AG10803 (cell line): ENCODE measurements at places on chromosomes 13 and 19.
A peak's percentile ranks its signal among the peaks of the same experiment; 100 is the strongest.

- no peak for DNase-seq
These were observed 24.9 kb downstream of the MICOS13 start for GRCh38 chr19:5655412-5655811.

DNA sequence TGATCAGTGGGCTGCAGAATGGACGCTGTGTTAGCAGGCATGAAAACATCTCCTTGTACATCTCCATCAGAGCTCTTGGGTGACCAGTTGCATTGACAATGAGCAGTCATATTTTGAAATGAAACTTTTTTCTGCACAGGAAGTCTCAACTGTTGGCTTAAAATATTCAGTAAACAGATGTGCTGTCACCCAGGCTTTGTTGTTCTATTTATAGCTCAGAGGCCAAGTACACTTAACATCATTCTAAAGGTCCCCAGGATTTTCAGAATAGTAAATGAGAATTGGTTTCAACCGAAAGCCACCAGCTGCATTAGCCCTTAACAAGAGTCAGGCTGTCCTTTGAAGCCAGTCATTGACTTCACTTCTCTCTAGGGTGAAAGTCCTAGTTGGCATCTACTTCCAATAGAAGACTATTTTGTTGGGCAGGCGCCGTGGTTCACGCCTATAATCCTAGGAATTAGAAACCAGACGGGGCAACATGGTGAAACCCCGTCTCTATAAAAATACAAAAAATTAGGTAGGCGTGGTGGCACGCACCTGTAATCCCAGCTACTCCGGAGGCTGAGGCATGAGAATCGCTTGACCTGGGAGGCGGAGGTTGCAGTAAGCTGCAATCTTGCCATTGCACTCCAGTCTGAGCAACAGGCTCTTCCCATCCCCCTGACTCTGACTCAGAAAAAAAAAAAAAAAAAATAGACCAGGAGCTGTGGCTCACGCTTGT, 7.9 kb upstream of the PDE4A start:
- no peak for DNase-seq

- DNase-seq: no peak
These were observed 6.0 kb downstream of the C13orf42 start for GRCh38 chr13:51105046-51105445.

DNA sequence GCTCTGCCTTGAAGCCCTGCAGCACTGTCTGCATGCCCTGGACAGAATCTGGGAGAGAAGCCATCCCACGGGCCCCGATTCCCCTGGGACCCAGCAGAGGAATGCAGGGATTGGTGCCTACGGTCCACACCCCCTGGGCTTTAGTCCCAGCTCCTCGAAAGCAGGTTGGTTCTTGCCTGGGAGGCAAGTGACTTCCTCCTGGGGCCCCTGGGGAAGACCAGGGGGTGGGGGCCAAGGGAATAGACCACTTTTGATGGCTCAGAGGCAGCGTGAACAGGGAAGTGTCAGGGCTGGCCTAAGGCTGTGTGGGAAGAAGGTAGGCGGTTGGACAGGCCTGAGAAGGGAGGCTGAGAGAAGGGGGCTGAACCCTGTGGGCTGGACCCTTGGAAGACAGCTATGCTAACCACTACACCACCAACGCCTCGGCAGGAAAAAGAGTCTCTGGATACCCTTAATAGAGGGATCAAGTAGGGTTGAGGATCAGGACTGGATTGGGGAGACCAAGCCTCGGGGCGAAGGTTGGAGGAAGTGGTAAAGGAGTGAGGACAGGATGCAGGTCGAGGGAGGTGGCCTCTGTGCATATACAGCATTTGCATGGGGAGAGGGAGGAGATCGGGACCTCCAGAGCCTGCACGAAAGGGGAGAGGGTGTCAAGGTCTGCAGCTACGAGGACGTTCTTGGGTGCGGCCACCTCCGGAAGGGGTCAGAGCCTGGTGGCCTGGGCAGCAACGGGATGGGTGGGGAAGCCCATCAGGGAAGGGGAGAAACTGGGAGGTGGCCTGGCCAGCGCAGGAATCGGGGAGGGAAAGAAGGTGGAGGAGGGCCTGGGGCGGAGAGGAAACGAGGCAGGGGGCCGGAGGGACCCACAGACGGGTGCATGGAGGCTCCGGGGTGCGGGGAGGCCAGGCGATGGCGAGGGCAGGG, 709 bp downstream of the DPP9 start:
- DNase-seq: peak; percentile 87

- peak; percentile 70 for DNase-seq
These were observed at the start of gene ZNF544 for GRCh38 chr19:58228585-58229254. TSS of gene ZNF544 (plus strand) at chr19:58228914. CDS start at chr19:58244024, 15,110 bp downstream.

DNA sequence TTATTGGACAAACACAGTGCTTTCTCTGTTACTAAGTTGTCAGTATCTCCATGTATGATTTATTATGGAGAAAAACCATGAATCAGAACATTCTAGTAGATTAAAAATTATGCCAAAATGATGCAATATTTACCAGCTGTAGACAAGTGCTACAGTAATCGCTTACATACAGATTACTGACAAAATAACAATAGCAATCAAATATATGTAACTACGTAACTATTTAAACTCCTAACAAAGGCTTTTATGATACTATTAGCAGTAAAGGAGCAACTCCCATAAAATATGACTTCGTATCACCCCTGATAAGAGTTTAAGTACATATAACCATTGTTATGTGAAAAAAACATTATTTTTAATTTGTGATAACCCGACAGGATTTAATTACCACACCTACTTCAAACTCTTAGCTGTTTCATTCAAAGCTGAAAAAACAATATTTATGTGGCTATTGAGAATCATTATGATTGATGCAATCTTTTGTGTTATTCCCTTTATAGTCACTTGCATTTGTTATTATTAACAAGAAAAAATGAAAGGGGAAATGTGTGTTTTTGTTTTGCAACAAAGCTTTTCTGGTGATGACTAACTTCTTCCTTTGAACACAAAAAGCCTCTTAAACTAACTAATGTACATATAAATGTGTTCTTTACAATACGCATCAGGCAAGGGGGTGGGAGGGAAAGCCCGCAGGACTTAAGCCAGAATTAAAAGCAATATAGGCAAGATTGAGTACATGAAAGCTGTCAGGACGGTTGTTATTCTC, 147.4 kb downstream of the ABCC4 start:
- peak; percentile 10 for DNase-seq

DNA sequence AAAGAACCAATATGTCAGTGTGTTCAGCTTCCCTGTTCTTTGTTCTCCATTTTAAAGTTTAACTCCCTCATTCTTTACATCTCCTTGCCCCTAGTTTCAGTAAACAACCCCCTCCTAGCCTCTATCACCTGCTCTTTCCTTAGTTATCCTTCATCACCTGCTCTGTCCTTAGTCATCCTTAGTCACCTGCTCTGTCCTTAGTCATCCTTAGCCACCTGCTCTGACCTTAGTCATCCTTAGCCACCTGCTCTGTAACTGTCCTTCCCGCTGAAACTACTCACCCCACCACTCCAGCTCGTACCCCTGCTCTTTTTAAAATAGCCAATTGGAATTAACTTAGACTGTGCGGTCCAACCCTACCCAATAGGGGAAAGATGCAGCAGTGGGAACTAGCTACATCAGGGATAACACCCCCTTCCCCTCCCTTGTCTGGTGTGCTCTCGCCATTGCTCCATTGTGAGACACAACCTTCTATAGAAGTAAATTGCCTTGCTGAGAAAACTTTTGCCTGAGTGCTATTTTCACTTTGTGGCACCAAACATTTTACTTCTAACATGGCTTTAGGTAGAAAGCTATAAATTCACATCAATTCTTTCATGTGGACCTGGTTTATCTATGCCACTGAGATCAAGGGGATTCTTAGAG, 16.2 kb downstream of the EDNRB start:
- no peak for DNase-seq

DNA sequence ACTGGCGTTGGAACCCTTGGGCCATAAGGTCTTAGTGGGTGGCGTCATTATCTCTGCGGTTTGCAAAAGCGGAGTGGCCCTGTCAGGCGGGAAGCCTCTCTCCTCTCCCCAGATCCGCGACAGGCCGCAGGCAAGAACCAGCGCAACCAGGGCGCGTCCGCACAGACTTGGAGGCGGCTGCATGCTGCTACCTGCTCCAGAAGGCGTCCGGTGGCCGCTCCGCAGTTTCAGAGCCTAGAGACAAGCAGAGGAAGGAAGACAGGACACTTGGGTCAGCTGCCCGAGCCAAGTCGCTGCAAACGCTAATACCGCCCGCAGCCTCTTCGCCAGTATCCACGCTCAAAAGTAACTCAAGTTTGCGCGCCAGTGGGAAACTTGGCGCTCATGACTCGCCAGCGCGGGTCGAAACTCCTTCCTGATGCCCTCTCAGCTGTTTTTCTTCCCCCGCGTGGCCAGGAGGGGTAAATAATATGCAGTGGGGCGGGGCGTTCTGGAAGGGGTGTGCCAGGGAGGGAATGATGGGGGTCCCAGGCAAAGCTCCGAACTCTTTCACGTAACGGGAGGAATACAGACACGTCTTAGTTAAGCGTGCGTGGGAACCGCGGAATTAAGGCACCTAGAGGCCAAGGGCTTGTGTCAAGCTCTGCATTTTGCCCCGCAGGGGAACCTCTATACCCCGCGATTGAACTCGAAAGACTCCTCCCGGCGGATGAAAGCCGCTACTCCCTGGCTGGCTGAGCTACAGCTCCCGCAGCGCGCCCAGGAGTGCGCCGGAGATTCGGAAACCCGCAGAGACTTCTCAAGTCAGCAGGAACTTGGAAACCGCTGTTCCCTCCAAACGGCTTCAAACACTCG, at the start of gene EDNRB:
Gene EDNRB (minus strand): TSS at position 441 of the 855 bp plus-strand sequence. CDS start 258 bp downstream, at position 183.
- DNase-seq: peak; percentile 11

GRCh38 chr19:40805258-40805868, 6.4 kb downstream of the EGLN2 start:
- DNase-seq: no peak

DNA sequence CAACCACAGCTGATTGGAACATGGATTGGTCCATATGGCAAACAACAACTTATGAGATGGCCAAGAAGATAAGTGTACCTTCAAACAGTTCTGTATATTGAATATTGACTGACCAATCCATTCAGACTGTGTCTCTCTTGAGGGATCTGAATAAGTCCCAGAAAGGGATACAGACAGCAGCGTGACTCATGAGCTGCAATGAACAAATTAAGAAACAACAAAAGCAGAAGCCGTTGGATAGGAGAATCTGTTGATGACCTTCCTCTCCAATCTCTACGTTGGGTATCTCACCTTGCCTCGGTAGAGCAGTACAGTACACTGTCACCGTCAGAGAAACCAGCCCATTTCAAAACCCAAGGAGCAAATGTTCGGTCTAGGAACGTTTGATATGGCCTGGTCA, 21.3 kb downstream of the MBD3L2B start:
- DNase-seq: no peak

DNA sequence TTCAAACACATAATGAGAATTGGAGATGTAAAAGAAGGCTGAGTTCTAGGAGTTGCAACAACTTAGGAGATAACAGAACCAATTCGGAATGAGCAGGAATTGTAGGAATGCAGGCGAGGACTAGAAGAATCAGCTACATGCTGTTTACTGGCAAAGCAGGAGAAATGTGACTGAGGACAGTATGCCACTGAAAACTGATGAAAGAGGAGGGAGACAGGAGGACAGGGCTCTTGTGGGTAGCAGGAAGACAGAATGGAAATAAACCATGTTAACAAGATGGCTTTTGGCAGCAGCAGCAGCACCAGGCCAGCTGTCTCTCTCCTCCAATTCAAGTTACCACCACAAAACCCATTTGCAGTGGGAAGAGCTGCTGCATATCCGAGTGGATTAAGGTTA, 91.0 kb upstream of the SLC15A1 start:
- DNase-seq: no peak

DNA sequence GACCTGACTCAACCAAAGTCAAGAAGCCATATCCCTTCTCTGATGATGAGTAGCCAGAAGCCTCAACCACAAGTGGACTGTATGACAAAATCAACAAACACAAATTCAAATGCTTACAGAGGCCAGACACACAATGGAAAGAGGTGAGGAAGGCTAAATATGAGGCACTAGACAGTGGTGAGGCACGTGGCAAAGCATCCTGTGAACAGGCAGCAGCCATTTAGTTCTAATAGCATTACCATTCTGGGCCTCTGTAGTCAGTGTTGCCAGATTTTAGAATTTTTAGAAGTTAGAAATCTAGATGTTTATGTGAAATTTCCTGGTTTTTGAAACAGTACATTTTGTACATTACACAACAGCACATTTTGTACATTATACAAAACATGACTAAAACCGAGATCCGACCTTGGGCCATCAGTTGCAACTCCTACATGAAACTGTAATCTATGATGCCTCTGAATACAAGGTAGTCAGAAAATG, 403.3 kb downstream of the COG6 start:
- no peak for DNase-seq

GRCh38 chr19:1455336-1456120, 5.6 kb downstream of the APC2 start:
- DNase-seq: peak; percentile 40

- DNase-seq: peak; percentile 44
These were observed 6.2 kb downstream of the RPL28 start for GRCh38 chr19:55391702-55392615.

DNA sequence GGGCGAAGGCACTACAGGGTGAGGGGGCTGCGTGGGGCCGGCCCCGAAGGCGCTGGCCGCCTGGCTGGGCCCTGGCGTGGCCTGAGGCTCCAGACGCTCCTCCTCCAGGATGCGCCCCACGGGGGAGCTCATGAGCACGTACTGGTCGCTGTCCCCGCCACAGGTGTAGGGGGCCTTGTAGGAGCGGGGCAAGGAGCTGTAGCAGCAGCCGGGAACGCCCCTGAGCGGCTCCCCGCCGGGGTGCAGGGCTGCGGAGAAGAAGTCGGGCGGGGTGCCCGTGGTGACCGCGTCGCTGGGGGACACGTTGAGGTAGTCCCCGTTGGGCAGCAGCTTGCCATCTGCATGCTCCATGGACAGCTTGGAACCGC, 3.0 kb downstream of the IRS2 start:
- DNase-seq: no peak

DNA sequence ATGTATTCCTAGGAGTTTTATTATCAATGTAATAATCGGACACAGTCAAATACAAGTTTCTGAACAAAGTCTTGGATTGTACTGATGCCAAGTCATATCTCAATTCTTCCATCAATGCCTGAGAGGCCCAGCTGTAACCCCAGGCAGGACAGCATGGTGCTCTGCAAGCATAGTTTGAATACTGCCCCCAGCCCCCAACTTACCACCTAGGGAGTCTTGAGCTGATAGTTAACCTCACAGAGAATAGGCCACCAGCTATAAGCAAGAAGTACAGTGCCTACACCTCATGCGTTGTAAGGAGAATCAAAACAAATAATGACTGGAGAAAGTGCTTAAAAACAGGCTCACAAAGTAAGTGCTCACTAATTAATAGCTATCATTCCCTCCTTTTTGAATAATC, 2.7 kb downstream of the PROSER1 start:
- no peak for DNase-seq

- DNase-seq: no peak
These were observed 77.8 kb downstream of the INSR start for GRCh38 chr19:7216373-7216902.

GRCh38 chr19:17720440-17720839, 1.2 kb downstream of the MAP1S start:
- DNase-seq: no peak

- no peak for DNase-seq
These were observed 16.1 kb upstream of the BCL3 start for GRCh38 chr19:44732235-44733014.

DNA sequence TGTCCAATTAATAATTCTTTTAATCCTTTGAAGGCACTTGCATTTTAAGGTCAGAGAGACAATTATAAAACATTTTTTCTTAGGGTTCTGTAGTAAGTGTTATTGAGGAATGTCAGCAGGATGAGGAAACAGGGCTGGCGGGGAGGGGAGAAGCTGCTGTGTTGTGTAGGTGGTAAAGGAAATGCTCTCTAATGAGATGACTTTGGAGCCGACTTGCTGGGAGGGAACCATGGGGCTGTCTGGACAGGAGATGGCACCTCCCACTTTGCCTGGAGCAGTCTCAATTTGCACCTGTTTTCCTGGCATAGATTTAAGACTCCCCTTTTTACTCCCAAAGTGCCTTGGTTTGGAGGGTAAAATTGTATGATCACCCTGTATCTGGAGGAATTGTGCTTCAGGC, 230.4 kb downstream of the ATP8A2 start:
- no peak for DNase-seq
